Iris pigment epithelial cell (primary cell): ENCODE measurements at places on chromosomes 2 and 18.

DNA sequence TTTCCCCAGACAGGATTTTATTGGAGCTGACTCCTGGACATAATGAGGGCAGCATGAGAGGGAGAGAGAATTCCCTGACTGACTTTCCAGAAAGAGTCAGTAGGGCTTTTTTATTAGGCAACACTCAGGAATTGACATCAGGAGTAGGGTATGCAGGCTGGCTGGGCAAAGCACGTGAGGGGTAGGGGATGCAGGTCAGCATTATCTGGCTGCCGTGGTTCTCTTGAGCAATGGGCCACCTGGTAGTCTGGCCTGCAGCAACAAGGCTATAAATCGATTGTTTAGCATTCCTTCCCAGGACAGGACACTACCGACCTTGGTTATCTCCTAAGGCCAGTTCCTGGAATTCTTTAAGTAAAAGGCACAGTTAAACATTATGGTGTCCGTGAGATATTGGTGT is 160.8 kb upstream of the AGAP1 start:
- no peak for DNase-seq

DNA sequence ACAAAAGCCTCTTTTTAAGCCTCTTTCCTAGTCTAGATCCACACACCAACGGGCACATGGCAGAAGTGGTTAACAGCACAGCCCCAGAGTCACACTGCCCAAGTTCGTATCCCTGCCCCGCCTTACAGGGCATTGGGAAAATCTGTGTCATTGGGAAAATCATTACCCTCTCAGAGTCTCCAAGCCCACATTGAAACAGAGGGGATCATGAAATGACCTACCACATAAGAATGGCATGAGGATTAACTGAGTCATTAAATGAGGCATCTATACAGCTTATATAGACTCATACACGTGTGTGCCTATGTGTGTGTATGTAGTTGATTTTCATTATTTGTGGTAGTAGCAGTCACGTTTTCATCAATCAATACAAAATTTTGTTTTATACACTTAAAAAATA is 469.0 kb upstream of the POU3F3 start:
- DNase-seq: no peak

DNA sequence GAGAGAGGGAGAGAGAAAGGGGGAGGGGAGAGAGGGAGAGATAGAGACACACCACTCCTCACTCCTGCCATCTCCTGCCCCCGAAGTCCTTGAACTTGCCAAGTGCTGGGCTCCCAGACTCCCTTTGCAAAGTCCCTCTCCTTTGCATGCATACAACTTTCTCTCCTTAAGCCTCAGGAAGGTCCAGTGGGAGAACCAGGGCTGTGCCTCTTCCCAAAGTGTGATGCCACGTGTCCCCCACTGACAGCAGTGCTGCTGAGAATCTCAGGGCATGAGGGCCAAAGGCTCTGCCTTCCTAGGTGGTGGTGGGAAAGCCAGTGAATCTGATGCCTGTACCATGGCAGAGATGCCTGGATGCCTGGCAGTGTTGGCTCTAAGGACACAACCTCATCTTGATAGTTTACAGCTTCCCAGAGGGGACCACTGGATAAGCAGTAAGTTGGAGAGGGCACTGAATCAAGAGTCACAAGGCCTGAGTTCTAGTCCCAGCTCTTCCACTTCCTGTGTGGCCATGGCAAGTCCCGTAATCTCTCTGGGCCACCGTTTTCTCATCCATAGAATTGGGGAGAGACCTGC is 103.4 kb downstream of the CLIP4 start:
- no peak for DNase-seq

DNA sequence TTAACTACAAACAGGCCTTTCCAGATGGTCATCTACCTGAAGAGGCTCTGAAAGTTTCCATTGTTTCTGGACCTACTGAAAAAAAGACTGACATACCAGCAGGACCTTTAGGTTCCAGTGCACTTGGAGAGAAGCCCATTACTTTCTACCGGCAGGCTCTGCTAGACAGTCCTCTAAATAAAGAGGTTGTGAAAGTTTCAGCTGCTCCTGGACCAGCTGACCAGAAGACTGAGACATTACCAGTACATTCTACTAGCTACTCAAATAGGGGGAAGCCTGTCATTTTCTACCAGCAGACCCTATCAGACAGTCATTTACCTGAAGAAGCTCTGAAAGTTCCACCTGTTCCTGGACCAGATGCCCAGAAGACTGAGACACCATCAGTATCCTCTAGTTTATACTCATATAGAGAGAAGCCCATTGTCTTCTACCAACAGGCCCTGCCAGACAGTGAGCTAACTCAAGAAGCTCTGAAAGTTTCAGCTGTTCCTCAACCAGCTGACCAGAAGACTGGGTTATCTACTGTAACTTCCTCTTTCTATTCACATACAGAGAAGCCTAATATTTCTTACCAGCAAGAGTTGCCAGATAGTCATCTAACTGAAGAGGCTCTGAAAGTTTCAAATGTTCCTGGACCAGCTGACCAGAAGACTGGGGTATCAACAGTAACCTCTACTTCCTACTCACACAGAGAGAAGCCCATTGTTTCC is 65.8 kb downstream of the ALMS1 start:
- DNase-seq: no peak

GRCh38 chr2:200847269-200847668 is 17.2 kb downstream of the CLK1 start:
- DNase-seq: no peak

GRCh38 chr2:55776479-55776878 is 82.8 kb upstream of the PNPT1 start:
- DNase-seq: no peak

DNA sequence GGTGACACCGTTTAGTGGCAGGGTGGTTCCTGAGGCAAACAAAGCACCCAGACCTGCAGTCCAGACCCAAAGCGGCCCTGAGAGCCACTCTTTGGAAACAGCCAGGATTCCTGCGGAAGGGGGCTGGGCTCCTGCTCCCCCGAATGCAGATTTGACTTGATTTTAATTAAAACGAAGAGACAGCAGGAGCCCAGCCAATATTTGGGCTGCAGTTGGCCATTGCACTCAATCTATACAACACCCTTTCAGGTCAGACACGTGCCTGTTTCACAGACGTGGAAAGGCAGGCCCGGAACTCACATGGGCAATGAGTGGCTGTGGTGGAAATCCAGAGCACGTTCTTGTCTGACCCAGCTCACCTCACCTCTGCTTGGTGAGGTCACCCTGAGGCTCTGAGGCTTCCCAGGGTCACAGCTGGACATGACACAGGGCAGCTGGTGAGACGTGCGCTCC is 122.4 kb downstream of the NDUFA10 start:
- DNase-seq: no peak

- no peak for DNase-seq
Observed at GRCh38 chr2:186584053-186584452, 5.8 kb upstream of the ITGAV start.

- peak; percentile 86 for DNase-seq
Observed at GRCh38 chr2:220320326-220320725, 692.9 kb downstream of the SLC4A3 start.

GRCh38 chr18:39779926-39780325 is 2175.1 kb upstream of the PIK3C3 start:
- DNase-seq: no peak

DNA sequence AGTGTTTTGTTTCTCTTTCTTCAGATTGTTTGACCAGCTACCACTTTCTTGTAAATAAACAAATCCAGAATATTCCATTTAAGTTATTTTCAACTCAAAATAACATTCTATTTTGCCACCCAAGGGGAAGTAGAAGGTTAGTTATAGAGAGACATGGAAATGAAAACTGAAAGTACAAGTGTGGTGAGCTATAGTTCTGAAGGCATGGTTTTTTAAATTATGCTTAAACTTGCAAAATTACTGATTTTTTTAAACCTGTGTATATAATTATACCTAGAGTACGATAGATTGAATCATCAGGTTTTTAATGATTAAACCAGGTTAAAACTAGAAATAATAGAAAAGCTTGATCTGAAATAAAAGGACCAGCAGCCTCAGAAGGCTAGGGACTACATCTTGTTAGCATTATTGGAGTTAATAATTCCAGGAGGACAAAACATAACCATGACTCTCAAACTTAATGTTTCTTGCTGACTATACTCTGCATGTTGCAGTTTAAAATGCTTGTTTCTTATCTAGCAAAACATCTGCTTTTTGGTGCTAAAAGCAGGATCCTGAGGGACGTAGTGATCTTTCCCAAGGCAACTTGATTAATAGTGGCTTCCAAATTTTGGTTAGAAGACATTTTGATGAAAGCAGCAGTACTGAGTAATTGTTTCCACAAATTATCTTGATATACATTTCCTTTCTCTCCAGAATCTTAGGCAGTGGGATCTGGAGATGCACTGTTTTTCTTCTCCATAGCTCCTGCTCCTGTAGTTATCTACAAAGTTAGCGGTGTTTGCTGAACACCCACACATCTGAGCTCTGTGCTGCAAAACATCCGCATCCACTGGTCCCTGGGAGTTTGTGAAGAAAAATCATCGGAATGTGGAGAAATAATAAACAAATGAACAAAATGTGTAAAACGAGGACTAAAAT is 327.2 kb upstream of the PKDCC start:
- peak; percentile 81 for DNase-seq

DNA sequence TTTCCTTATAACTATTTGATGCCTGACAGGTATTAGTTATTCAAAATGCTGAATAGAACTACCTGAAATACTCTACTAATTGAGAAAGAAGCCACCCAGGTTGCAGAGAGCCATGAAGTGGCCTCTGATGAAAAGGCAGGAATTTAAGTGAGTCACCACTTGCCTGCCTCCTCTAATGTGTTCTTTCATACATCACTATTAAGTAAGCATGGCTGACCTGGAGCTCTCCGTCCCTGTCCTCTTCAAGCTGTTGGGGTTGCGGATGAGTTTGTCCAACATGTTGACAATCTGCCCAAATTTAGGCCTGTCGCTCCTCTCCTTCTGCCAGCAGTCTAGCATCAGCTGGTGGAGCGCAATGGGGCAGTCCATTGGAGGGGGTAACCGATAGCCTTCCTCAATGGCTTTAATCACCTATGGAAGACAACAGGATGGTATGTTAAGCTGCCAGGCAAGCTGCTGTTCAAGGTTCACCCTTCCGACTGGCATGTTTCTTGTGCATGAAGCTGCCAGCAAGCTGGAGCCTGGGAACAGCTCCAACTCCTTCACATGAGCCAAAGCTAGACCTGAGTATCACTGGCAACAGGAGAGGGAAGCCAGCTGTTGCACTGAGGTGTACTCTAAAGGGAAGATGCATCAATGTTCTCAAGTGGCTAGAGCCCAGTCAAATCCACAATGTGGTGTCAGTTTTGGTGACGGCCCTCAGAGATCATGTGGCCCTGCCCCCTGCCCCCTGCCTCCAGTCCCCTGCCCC is 142.2 kb downstream of the EPHA4 start:
- DNase-seq: peak; percentile 56

DNA sequence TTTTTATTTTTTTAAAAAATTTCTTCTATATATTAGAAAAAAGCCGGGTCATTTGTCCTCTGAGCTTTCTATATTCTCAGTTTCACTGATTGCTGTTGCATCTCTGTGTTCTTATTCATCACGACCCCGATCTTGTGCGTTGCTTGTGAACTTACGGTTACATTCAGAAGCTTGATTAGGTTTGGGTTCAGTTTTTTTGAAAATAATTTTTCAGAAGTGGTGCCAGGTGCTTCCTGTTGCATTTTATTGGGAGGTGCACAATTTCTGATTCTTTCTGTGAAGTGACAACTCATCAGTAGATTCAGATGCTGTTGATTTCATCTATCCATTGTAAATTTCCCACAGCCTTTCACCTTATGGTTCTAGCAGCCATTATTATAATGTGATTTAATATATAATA is 147.3 kb downstream of the INHBB start:
- DNase-seq: no peak
